ENCODE measurements at places on chromosomes 1 and 21.

DNA sequence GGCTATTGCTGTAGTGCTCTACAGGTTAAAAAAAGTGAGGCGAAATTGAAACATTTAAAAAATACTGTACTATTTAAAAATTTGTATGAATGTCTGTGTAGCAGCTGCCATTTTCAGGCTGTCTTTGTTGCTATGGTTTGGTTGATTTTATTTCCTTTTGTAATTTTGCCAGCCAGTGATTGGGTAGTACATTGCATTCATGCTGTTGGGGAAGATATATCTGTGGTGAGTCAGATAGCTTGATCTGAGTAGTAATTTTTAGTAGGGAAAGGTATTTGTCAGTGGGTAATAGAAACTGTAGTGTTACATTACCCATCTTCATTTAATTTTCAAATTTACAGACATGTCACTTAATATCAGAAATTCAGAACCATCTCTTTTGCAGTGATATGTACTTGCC lies 15.0 kb downstream of the NFIA start:
- no peak for DNase-seq

DNA sequence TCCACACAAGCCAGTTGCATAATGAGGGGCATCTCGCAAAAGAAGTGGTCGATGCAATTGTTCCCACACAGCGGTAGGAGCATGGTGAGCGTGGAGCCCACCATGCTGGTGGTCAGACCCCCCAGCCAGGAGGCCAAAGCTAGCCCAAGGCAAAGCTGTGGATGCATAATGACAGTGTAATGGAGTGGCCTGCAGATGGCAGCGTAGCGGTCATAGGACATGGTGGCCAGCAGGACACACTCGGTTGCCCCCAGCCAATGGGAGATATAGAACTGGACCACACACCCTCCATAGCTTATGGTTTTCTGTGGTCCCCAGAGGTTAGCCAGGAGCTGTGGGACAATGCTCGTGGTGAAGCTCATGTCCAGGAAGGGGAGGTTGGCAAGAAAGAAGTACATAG lies 4.3 kb downstream of the OR2C3 start:
- no peak for DNase-seq

DNA sequence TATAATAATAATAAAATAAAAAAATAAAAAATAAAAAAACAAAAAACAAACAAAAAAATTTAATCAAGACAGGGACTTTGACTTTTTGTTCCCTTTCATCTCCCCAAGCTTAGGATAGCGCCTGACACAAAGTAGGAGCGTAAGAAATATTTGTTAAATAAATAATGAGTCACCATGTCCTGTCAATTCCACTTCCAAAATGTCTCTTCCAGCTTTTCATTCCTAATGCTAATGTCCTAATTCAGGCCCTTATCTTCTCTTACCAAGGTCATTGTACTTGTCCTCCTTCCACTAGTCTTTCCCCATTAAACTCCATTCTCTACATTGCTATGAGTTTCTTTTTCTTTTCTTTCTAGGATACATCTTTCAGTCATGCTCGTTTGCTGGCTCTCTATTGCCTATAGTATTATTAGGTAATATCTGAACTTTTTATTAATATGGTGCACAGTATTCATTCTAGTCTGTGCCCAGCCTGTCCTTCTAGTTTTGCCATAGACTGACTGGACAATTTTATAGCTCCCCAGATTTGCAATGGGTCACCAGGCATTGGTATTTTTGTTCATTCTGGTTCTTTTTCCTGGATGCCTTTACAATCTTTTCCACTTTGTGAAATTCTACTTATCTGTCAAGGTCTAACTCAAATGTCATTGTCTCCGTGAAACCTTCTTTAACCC lies 11.4 kb downstream of the NEXN start:
- DNase-seq = no peak

DNA sequence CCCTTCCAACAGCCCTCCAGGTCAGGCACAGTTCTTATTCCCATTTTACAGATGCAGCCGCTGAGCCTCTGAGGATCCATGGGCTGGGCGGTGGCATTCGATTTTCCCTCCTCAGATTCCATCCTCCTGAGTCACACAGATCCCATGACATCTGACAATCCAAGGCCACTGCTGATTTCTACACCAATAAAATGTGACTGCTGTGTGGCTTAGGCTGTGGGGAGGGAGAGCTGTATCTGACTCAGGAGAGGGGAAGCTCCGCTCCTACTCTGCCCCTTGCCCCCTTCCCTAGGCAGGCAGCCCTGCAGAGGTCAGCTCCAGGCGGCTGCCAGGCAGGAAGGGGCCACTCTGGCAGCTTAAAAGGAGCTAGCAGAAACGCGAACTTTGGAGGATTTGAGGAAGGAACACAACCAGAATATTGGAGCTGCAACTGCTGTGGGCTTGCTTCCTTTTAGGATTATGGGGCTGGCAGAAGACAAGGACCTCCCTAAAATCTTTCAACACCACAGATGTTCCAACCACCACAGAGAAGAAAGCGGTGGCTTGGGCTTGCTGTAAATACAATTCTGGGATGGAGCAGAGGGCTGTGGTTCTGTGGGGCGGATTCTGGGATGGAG lies 50.0 kb downstream of the MRPL37 start:
- no peak for DNase-seq

DNA sequence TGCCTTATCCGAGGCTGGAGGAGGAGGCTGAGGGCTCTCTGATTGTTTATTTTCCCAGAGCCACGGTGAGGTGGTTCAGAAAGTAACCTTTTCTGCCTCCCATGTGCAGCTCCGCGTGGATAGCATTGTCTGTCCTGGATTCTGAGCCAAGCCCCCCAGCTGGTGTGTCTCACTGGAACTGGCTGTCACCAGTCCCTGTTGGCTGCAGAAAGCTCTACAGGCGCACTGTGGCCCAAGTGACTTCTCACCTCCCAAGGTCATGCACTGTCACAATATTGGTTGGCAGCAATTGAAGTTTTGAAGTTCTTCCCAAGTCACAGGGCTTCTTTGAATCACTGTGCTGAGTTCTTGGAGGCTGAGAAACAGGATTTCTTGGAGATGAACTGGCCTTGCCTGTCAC lies 8.2 kb downstream of the BMP8A start:
- DNase-seq = no peak

- no peak for DNase-seq
Observed at GRCh38 chr1:222627232-222627631, 9.3 kb downstream of the MIA3 start.

DNA sequence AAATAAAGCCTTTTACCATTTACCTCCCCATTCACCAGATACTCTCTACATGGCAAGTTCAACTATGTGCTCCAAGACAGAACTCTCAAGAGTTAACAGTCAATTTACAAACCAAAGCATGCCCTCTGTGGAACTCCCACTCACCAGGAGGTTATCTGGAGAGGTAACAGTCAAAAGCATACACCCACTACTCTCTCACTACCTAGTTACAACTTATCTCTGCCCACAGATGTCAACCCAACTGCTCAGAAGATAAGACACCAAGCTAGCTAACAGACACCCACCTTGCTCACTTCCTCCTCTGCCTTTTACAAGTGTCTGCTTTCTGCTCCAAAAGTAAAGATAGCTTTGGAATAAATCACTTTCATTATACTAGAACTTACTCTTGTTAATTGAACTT lies 131.0 kb downstream of the TRIM33 start:
- DNase-seq = no peak

- no peak for DNase-seq
Observed at GRCh38 chr21:42066521-42066920, 4.6 kb upstream of the UMODL1 start.

DNA sequence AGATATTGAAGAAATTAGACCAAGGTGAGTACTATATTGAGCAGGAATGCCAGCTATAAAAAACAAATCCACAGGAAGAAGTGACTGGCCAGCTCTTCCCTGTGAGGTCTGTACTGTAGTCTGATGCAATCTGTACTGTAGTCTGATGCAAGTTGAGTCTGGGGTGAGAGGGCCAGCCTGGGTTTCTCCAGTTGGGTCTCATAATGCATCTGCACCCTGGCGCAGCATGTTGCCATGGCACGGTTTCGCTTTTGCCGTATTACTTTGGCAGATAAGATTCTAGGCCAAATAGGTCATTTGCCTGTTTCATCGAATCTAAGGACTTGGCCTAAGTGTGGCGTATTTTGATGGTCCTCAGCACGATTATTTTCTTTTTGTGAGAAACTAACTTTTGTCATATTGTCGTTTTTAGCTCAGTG lies 24.4 kb upstream of the PGD start:
- DNase-seq = no peak

GRCh38 chr1:2530513-2531361 lies 674 bp upstream of the HES5 start:
- no peak for DNase-seq

GRCh38 chr1:172914501-172915144 lies 136.1 kb downstream of the TNFSF18 start:
- no peak for DNase-seq

GRCh38 chr21:29155118-29155932 lies 24.9 kb downstream of the MAP3K7CL start:
- DNase-seq = no peak

GRCh38 chr1:105027838-105028471 lies 1278.3 kb downstream of the AMY1C start:
- DNase-seq = no peak
